Ovary (tissue), 10 donors: ENCODE measurements at places on chromosomes 5 and 9.
A peak's percentile ranks its signal among the peaks of the same experiment; 100 is the strongest.

GRCh38 chr9:82299870-82300269 is 311.3 kb downstream of the SPATA31D1 start:
- no peak for DNase-seq

GRCh38 chr9:80094176-80094771 is 522.5 kb downstream of the TLE4 start:
- no peak for DNase-seq

DNA sequence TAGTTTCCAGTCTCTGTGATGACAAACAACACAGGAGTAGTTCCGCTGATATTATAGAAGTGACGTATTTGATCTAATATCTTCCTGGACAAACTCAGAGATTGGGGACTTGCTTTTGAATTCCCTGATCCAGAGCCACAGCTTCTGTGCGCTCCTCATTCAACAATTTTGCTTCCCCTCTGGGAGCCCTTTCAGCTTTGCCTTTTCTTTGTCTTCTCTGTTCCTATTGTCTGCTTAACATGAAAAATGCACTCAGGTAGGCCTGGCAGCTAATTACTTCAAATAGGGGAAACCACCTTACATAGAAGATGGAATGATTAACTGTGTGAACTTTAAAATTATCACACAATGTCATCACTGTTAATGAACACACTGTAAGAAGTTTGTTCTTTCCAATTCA is 192.9 kb downstream of the EPB41L4A start:
- DNase-seq: no peak

DNA sequence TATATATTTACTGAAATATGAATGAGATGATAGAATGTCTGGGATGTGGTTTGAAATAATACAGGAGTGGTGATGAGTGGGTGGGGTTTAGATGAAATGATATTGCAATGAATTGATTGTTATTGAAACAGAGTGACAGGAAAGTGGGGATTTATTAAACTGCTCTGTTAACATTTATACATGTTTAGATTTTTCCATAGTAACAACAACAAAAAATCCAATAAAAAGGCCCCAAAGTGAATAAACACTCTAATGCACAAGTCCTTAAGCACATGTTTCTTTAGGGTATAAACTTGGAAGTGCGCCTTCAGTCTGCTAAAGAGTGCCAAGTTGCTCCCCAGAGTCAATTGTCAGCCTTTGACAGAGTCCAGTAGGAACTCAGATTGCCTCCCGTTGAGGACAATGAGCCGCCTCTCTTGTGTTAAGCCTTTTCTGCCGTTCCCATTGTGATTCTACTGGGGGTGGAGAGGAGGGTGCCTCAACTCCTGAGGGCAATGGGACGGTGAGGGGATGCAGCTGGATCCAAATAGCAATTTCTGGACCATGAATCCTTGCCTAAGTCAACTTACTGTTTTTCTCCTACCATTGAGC is 112.3 kb downstream of the SLC28A3 start:
- no peak for DNase-seq

- DNase-seq: no peak
Observed at GRCh38 chr9:93292664-93293328, 108.9 kb downstream of the WNK2 start.

- DNase-seq: no peak
Observed at GRCh38 chr5:68141494-68141893, 74.1 kb upstream of the PIK3R1 start.

GRCh38 chr5:177509381-177509951 is at the start of gene DOK3:
Gene DOK3 (minus strand): TSS chr5:177509826. CDS start chr5:177509540, 286 bp downstream.
- peak; percentile 30 for DNase-seq

DNA sequence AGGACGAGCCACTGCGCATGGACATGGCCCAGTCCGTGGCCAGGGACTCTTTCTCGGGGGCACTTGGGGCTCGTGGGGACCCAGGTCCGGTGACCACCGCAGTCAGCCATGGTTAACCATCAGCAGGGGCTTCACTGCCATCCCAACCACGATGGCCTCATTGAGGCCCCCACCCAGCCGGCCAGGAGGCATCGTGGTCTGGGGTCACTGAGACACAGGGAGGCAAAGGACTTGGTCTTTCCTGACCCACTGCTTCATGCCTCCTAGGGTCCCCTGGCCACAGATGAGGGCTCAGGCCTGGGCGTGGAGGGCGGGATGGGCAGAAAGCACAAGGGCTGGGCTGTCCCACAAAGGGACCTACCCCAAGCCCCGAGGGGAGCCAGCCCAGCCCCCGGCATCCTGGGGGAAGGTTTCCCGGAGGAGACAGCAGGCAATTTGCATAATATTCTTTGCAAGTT is 6.6 kb downstream of the NACC2 start:
- DNase-seq: no peak

- DNase-seq: no peak
Observed at GRCh38 chr5:65382582-65382981, 99.1 kb downstream of the ADAMTS6 start.

- no peak for DNase-seq
Observed at GRCh38 chr5:43854697-43855292, 251.8 kb downstream of the NNT start.

DNA sequence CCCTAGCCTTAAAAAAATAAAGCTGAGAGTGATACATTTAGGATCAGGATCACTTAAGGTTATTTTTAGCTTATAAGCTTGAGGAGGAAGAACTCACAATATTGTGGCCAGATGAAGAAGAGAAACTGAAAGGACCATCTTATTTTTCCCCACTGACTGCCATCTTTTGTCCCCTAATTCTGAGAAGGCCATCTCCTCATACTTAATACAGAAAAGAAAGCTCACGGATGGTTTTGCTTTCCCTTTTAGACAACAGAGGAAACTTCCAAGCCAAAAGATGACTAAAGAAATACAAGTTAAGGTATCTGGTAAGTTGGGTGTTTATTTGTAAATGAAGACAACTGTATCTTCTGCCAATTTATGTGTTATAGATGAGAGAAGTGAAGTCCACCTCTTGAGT is 36.4 kb downstream of the ERAP1 start:
- no peak for DNase-seq

GRCh38 chr5:103389357-103389756 is 130.8 kb downstream of the MACIR start:
- DNase-seq: no peak

DNA sequence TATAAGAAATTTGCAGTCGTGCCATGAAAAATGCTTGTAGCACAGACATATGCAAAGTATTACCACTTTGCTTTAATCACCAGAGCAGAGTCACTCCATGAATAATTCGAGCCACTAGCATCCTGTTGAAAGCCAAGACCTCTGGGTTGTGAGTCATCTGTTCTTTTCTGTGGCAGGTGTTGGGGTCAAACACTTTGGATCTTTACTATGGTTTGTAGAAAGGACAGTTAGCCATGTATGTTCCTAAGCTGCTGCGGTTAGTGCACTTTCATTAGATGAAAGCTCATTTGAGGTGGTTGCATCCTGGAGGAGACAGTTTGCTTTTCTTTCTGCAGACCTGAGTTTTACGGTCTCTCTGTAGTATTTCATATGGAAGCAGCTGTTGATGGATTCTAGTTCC is 223.7 kb downstream of the DMRT2 start:
- no peak for DNase-seq

GRCh38 chr5:156043351-156043750 is 283.6 kb upstream of the SGCD start:
- DNase-seq: no peak

DNA sequence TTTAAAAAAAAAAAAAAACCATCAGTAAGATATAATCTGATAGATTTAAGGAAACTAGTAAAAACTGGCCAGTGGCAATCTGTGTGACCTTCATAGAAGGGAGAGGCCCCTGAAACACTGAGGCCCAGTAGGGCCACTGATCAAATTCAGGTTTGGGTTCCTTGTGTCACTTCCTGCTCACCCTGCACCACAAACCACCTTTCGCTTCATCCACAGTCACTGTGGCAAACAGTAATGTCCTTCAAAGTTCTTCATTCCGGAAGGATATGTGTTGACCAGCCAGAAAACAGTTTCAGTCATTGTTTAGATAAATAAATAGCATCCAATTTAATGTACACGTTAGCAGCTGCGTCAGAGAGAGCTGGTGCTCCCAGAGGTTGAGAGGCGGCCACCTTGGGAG is 222.1 kb downstream of the CFAP90 start:
- no peak for DNase-seq

DNA sequence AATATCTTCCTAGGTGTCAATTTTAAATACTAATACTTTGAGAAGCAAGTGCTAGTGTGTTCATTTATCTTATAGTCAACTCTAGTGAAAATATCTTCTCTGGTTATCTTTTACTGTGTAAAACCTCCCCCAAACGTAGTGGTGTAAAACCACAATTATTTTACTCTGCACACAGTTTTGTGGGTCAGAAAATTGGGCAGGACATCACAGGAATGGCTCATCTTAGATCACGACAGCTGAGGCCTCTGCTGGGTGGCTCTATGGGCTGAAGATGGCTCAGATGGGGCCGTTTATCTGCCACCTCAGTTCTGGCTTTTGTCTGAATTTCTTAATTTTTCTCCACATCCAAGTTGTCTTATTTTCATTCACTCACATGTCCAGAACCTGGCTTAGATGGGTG is 457.2 kb upstream of the ACTBL2 start:
- no peak for DNase-seq

DNA sequence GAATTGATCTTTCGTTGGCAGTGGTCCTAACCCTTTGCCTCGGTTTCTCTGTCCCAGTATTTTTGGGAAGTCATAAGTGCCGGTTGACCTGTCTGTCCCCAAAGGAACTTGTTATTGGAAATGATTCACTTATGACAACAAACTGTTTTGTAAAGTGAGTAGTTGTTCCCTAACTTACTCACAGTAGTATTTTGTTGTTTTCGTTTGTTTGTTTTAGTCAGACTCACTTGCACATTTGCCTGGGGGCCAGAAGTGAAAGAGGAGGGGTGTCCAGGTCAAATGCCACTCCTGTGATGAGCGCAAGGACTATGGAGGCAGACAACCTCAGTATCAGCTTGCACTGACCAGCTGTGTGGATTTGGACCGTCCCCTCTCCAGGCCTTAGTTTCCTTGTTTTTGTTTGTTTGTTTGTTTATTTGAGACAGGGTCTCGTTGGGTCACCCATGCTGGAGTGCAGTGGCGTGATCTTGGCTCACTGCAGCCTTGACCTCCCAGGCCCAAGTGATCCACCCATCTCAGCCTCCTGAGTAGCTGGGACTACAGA is 47.3 kb downstream of the ANKRD55 start:
- no peak for DNase-seq

GRCh38 chr5:93891491-93892480 is 150.4 kb upstream of the POU5F2 start:
- no peak for DNase-seq

- DNase-seq: no peak
Observed at GRCh38 chr5:56447232-56447631, 214.1 kb upstream of the ANKRD55 start.

DNA sequence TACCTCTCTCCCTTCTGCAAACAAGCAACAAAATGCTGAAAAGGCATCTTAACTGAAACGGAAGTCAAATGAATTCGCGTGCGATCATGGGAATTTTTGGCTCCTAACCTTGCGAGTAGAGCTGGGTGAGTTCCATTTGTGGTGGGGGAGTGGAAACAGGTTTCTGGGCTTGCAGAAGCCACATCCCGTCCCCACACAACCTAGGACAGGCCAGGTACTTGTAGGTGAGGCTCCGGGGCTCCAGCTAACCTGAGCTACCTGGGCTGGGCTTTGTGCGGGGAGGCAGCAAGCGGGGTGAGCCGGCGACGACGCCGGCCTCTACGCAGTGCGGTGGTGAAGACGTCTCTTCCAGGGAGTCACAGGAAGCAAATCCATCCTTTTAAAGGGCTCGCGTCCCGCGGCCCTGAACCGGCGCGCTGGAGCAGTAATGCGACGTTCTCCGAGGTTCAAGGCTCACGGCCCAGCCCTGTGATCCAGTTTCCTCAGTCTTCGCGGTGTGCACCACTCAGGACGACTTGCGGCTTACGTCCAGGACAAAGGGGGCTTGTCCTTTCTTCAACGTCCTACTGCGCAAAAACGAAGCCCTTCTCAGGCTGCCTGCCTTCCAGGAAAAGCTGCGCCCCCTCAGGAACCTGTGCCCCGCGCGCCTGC is 567 bp upstream of the SPIN1 start:
- DNase-seq: peak; percentile 59

- DNase-seq: no peak
Observed at GRCh38 chr9:95049761-95050160, 267.7 kb downstream of the FANCC start.

- no peak for DNase-seq
Observed at GRCh38 chr9:99076483-99077171, 28.3 kb upstream of the TGFBR1 start.

GRCh38 chr5:151144275-151144674 is 13.3 kb downstream of the ANXA6 start:
- DNase-seq: no peak

GRCh38 chr9:126631254-126631653 is 17.5 kb downstream of the LMX1B start:
- no peak for DNase-seq

GRCh38 chr9:17824191-17824590 is 245.3 kb downstream of the SH3GL2 start:
- DNase-seq: no peak

- no peak for DNase-seq
Observed at GRCh38 chr9:130027533-130028365, 15.2 kb downstream of the FNBP1 start.

GRCh38 chr5:82426464-82427154 is 148.5 kb upstream of the RPS23 start:
- DNase-seq: no peak

DNA sequence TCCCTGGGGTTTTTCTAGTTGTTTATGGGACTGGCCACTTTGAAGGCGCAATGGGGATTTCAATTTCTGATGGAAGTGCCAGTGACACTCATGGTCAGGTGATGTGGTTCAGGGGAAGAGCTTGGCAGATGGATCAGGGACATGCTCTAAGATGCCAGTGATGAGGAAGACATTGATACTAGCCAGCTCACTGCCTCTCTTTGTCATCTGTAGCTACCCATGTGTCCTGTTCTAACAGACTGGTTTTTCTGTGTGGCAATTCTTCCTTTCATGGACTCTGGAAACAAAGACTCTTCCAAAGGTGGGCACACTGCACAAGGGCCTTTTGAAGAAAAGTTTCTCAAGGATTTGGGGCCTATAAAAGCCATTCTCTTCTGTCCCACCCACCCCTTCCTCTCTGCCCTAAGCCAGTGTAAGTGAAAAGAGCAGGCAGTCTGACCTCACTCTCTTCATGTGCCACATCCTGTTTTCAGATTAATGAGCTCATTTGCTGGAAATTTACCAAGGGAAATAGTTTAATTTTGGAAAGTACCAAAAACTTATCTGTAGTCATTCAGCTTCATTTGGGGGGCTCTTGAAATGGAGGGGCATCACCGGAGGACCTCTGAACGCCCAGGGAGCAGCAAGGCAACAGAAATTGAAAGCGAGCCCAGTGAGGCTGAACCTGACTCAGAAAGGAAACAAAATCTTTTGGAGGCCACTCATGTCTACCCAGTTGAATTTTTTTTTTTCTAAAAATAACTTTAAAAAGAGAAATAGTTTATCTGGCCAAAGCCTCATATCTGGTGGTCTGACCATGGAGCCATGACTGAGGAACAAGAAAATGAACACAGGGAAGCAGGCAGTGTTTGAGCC is 4.9 kb upstream of the TRAF1 start:
- DNase-seq: peak; percentile 67

GRCh38 chr9:91047993-91048607 is 246.5 kb downstream of the SYK start:
- no peak for DNase-seq

- no peak for DNase-seq
Observed at GRCh38 chr5:37767251-37767650, 72.6 kb downstream of the GDNF start.
